ACHN (cell line): ENCODE measurements at places on chromosomes 7 and 10.
A peak's percentile ranks its signal among the peaks of the same experiment; 100 is the strongest.

GRCh38 chr7:104124893-104125477 is 82.8 kb downstream of the ORC5 start:
- no peak for DNase-seq

DNA sequence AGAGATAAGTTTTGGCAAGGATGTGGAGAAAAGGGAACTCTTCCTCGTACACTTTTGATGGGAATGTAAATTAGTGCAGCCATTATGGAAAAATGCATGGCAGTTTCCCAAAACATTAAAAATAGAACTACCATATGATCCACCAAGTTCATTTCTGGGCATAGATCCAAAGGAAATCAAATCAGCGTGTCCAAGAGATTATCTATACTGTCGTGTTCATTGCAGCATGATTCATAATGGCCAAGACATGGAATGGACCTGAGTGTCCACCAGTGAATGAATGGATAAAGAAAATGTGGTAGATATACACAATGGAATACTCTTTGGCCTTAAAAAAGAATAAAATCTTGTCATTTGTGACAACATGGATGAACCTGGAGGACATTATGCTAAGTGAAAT is 70.3 kb upstream of the RSU1 start:
- DNase-seq = no peak

DNA sequence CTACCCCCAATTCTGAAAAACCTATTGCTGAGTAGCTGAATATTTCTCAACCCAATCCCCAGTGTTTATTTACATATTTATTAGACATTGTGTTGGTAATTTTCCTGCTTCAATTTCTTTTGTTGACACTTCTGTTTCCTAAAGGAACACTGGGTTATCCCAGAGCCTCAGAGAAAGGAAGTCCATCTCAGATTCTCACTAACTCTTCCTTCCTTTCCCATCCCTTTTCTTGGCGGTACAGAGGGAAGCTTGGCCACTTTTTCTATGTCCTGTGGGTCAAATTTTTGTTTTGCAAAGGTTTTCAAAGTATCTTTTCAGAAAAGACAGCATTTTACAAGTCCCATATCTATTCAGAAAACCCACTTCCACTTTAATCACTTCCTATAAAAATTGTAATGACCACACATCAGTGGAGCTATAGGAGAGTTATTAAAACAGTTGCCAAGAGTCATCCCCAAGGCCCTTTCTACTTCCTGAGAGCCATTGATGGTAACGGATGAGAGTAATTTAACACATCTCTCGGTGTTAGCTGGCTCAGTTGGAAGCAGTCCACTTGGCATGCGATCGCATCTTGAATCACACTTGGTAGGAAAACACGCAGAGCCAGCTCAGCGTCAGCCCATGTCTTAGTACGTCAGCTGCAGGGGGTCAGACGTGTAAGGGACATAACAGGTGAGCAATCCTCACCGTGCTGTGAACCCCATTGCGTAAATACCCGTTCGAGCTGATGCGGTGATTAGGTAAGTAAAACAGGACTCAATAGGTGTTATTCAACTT is 231.1 kb upstream of the ADARB2 start:
- DNase-seq = no peak

DNA sequence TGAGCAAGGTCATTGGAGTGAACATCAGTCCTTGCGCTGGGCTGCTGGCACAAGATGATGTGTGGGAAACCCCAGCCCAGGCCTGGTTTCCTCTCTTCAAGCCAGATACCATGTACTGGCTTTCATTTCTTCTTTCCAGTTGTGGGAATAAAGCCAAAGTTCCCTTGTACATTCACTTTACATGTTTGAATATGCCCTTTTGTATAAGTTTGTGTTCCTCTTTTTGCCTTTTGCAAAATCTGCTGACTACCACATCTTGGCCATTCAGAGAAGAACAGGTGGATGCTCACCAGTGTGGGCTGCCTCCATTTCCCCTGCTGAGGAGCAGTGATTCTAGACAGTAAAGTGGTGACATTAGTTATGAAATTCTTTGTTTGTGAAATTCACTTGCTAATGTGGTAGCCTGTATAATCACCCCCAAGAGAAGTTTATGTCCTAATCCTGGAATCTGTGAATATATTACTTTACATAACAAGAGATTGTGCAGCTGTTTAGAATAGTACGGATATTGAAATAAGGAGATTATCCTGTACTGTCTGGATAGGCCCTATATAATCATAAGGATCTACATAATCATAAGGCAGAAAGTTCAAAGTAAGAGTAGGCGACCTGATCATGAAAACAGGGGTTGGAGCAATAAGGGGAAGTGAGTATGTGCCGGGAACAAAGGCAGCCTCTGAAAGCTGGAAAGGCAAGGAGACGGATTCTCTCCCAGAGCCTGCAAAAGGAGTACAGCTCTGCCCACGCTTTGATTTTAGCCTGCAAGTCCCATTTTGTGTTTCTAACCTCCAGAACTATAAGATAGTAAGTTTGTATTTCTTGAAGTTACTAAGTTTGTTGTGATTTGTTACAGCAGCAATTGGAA is 18.8 kb upstream of the AOAH start:
- no peak for DNase-seq

GRCh38 chr7:18906901-18907300 is 210.5 kb downstream of the TWIST1 start:
- DNase-seq = peak; percentile 13

DNA sequence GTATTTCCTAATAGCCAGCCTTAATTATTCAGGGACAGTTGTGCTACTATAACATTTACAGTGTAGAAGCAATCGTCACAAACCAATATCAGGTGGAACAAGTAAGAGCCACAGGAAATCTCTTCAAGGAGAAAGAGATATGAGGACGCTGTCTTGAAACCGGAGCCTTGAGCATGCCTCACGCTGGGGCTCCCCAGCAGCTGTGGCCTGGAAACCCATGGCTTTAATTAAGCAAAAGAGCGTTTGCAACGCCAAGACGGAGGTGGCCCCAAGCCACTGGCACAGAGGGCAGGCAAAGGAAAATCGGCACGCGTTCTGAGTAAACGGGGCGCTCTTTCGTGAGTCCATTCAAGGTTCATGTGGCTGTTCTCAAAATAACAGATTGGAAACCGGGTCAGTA is 84.4 kb downstream of the C10orf90 start:
- DNase-seq = no peak

DNA sequence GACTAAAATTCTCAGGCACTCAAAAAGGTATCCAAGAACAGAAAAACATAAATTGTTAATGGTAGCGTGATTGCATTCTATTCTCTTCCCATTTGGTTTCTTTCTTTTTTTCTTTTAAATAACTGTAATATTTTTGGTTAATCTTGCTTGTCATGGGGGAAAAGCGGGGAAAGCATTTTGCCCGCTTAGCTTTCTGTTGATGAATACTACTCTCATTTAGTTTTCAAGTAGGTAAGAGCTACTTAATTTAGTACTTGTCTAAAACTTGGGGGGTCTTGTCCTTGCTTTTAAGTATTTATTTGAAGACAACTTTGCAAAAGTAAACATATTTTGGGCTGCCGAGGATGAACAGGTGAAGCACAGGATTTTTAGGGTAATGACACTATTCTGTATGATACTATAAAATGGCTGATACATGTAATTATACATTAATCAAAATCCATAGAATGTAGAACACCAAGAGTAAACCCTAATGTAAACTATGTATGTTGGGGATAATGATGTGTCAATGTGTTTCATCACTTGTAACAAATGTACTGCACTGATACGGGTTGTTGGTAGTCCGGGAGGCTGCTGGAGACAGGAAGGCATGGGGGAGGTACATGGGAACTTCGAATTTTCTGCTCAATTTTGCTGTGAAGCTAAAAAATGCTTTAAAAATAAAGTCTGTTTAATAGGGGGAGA is 1.7 kb downstream of the TES start:
- peak; percentile 35 for DNase-seq

- DNase-seq = no peak
These were observed 104.0 kb downstream of the FAM107B start for GRCh38 chr10:14670551-14671240.

DNA sequence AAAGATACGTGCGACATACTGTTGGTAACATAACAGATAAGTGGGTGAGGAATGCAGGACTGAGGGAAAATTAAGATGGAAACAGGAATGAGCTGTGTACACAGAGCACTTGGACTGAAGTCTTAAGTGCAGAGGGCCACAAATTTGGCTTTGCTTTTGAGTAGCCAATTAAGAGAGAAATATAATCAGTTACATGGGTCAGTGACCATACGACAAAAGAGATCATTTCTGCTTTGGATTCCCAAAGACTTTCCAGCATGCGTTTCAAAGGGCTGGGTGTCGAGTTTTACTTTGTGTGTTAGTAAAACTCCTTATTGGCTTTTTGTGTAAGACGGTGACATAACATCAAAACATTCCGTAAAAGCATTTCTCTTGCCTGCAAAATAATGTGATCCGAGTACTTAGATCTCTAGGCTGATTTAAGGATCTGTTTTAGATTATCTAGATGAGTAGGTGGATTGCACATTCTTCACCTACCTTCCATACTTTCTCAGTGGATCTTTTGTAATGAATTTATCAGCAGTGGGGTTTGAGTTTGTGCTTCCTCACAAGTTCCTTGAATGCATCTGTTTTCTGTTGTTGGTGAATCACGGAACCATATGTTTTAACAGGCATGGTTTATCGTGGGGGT is 7.5 kb downstream of the RABGEF1 start:
- no peak for DNase-seq

GRCh38 chr10:27699776-27700175 is 45.8 kb downstream of the MKX start:
- DNase-seq = no peak

GRCh38 chr10:33421789-33422462 is 87.5 kb upstream of the NRP1 start:
- peak; percentile 69 for DNase-seq

- no peak for DNase-seq
These were observed 2.8 kb upstream of the ARMC3 start for GRCh38 chr10:22925088-22925487.

DNA sequence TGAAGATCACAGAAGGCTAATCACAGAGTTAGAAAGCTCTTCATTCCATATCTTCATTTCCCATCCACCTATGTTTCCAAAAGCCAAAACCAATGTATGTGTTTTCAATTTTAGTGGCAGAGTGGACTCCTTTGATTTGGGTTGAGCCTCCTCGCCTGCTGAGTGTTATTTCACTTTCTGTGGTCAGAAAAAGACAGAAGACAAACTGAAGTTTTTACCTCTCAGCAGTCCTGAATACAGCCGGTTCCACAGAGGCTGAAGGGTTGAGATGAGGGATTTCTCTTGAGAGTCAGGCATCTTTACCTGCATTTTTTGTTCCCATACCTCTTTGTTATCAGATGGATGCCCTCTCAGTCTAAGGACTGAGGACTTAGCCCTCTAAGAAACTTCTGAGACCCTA is 659.6 kb downstream of the CCSER2 start:
- DNase-seq = no peak

- DNase-seq = no peak
These were observed 232.7 kb downstream of the POU6F2 start for GRCh38 chr7:39210362-39210761.

DNA sequence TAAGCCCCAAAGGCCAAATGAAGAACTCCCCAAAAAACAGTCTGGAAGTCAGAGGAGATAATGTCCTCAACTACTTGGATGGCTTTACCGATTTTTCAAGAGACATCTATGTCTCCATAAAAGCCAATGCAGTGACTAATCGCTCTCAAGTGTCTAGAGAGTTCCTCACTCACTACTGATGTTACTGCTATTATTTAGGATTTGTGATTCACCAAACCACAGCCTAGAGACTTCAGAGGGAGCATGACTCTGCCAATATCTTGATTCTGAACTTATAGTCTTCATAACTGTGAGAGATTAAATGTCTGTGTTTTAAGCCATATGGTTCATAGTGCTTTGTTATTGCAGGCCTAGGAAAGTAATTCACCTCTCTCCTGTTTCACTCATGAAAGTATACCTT is 160.2 kb downstream of the IPMK start:
- DNase-seq = peak; percentile 70

GRCh38 chr10:116748471-116748870 is 6.1 kb upstream of the HSPA12A start:
- no peak for DNase-seq

- no peak for DNase-seq
These were observed 312.4 kb upstream of the AUTS2 start for GRCh38 chr7:69285854-69286253.

GRCh38 chr10:51079331-51079730 is 5.0 kb downstream of the PRKG1 start:
- DNase-seq = no peak

- DNase-seq = peak; percentile 17
These were observed 471 bp downstream of the MGMT start for GRCh38 chr10:129467359-129468064.

GRCh38 chr7:113176836-113177235 is 58.5 kb upstream of the SMIM30 start:
- DNase-seq = no peak

DNA sequence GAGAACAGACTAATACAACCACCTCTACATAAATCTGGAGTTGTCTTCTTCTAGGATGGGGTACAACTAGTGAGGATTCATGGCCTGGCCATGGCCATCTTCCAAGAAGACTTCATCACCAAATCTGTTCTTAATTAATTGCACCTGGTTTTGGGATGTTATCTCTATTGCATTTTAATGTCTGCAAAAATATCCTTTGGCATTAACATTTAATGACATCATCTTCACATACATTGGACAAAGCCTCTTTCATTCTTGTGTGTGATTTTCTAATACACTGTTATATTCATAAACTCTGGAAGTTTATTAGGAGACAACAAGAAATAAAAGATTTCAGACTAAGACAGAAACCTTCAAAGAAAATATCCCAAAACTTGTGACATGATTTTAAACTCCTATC is 124.2 kb upstream of the ABCB5 start:
- DNase-seq = no peak

- DNase-seq = no peak
These were observed 4.3 kb downstream of the IL15RA start for GRCh38 chr10:5973069-5973468.

GRCh38 chr7:39271402-39271801 is 293.7 kb downstream of the POU6F2 start:
- peak; percentile 28 for DNase-seq

- DNase-seq = no peak
These were observed 73.8 kb downstream of the RBM20 start for GRCh38 chr10:110717781-110718589.

DNA sequence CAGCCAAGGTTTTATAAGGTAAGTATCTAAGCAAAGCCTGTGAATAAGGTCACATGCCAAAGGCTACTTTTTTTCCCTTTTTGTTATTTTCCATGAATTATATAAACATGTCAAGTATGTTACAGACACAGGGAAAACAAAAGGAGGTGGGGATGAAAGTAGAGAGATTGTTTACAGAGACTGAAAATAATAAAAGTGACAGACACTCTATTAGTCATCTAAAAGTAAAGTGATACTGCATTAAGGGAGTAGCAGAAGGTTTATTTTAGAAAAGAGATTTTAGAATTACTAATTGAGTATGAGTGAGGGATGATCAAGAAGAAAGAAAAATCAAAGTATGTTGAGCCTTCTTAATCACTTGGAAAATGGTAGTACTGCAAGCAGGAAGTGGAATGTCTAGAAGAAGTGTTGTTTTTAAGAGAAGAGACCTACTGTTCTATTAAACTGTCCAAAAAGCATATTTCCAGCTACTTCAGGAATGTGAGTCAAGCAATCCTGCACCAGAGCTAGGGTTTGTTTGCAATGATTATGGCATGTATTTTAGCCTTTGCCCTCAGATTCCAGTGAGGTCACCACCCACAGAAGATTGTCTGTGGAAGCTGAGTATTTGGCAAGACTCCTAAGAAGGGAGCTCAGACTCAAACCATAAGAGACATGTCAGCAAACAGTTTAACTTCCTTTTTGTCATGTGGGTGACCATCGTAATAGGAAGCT is 177.9 kb upstream of the PLXDC2 start:
- DNase-seq = peak; percentile 53
